ENCODE measurements at places on chromosomes 2 and 18. TPM values are rescaled to one million over a fixed set of nuclear protein-coding genes. Genes with fewer than 3 reads are reported as not detected.

The FEV gene
- total RNA-seq = not detected

The APOB gene
- 0.20 TPM for total RNA-seq

The RGPD4 gene
- total RNA-seq = not detected

The GKN1 gene
- total RNA-seq = not detected

The DLX2 gene
- not detected for total RNA-seq

The EPHA4 gene
- 16.9 TPM for total RNA-seq

The TDRD15 gene
- total RNA-seq = not detected

The PROKR1 gene
- not detected for total RNA-seq

The CLIP4 gene
- 35.1 TPM for total RNA-seq

The RND3 gene
- 62.3 TPM for total RNA-seq

The PTPRM gene
- 5.3 TPM for total RNA-seq

The RAB17 gene
- total RNA-seq = 7.8 TPM

The NPAS2 gene
- total RNA-seq = 63.6 TPM

The UGT1A1 gene
- total RNA-seq = 0.56 TPM

The TANC1 gene
- 23.8 TPM for total RNA-seq

The CCDC102B gene
- 1.2 TPM for total RNA-seq

The ITGB6 gene
- total RNA-seq = 24.2 TPM

The CAPN14 gene
- total RNA-seq = 191 TPM

The GAD1 gene
- total RNA-seq = 1.1 TPM

The HTR2B gene
- total RNA-seq = not detected

The CPO gene
- not detected for total RNA-seq

The TMEM169 gene
- 0.04 TPM for total RNA-seq

The VIT gene
- 2.6 TPM for total RNA-seq

The EVA1A gene
- total RNA-seq = 0.56 TPM

The TUBA3E gene
- not detected for total RNA-seq

The ZC3H15 gene
- total RNA-seq = 37.2 TPM

Data from esophagus mucosa (tissue), 1 donor.